ENCODE measurements at places on chromosomes 2 and 18.
A peak's percentile ranks its signal among the peaks of the same experiment; 100 is the strongest.

DNA sequence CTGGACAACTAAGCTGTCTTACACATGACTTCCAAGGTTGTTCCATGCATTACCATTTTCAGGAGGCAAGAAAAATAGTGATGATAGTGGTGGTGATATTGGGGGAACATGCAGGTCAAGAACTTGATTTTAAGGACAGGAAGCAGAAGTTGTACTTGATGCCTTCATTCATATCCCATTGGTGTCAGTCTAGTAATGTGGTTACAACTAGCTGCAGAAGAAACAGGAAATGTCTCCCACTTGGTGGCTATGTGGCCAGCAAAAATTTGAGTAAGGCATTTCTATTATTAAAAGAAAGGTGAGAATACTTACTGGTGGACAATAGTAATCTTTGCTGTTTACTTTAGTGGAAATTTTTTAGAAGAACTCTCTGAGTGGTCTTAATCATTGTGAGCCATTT lies 103.4 kb downstream of the ALMS1 start:
- no peak for DNase-seq

DNA sequence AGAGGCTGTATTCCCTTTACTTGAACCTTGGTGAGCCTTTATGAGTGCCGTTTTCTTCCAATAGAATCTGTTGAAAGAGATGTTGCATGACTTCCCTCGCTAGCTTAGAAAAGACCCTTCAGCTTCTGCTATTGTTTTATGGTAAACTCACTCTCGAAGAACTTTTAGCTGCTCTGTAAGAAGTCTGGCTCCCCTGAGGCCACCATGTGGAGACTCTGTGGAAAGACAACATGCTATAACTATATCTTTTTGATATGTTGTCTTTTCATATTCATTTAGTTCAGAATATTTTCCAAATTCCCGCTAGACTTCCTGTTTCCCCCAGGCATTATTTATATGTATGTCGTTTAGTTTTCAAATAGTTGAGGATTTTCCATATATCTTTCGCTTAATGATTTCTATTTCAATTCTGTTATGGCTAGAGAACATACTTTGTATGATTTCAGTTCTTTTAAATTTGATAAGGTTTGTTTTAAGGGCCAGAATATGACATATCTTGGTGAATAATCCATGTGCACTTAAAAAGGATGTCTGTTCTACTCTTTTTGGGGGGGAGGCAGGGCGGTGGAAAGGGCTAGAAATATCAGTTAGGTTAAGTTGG lies 64.1 kb downstream of the PTPN4 start:
- DNase-seq: peak; percentile 47

- DNase-seq: peak; percentile 25
Measured at GRCh38 chr2:96146153-96146880, 1.1 kb upstream of the DUSP2 start.

DNA sequence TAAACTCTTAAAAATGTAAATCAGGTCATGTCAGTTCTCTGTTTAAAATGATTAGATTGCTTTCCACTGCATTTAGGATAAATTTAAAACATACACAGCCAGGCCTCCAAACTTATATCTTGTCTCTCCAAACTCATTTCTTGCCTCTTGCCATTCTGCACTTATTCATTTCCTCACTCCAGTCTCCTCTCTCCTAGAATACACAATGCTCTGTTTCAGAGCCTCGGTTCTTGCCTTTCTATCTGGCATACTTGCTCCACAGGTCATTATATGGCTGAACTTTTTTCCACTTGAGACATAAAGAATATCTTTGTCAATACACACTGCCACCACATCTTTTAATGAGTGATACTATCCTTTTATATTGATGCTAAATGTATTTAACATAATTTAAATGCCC lies 10.5 kb upstream of the UGP2 start:
- DNase-seq: no peak

DNA sequence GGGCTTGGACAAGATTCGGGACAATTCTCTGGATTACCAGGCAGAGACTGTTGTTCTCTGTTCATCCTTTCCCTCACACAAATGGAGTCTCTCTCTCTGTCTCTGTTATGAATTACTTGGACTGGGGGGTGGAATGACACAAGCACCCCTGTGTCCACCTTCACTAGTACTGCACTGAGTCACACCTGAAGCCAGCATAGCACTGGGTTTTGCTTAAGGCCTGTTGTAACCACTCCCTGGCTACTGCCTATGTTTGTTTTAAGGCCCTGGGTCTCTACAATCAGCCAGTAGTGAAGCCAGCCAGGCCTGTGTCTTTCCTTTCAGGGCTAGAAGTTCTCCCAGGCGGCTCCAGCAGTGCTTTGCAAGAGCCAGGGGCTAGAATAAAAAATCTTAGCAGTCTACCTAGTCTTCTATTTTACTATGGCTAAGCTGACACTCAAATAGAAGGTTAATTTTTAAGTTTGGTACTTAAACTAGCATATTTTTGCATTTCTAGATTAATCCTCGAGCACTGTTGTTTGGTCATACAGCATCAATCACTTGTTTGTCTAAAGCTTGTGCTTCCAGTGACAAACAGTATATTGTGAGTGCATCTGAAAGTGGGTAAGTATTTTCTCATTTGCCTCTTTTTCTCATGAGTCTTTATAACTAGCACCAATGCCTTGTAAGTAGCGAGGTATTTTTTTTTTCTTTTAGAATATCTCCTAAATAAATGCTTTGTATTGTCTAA lies 27.8 kb downstream of the WDR7 start:
- no peak for DNase-seq

DNA sequence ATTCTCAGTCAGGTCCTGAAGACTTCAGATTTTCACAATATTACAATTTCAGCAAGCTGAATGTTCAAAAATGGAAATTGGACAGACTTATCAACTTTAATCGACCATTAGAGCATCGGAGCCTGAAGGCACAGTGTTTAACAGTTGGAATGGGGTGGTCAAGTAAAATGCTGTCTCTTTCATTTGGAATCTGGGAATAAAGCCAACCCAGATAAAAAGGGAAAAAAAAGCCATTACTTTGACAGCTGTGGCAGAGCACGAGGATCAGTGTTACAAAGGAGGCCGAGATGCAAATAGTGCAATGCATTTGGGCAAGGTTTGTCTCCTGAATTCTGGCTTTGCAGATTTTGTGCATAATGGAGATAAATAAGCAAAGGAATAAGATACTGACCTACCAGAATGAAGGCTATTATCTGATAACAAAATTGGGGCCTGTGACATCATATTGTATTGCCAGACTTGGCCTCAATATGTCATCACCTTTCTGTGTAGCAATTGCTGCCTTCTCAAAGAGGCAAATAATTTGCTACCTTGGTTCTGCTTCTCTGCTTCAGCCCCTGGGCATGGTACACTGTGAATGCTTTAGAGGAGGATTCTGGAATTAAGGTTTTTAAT lies 277.5 kb upstream of the KLHL29 start:
- peak; percentile 12 for DNase-seq

DNA sequence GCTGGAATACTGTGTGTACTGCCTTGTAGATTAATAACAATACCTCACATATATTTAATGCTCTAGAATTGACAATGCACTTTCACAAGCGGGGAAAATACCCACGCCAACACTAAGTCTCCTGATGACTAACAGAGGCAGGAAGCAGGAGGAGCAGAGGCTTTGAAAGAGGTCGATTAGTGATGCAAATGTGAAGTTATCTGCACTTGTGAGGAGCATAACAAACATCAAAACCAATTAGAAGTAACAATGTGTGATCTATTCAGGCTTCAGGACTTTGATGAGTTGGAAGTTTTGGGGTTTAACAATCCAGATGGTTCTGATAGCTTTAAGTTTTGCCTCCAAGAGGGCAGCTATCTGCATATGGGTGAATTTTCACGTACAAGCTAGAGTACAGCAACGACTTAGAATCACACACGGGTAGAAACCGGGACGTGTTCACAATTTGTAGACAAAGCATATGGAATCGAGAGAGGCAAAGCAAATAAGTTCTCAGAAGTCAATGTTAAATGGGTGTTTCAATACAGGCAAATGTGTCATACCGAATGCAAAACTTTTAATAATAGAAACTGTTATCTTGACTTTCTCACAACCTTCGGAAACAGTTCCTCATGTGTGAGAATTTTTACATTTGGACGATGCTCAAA lies 114.5 kb downstream of the METTL8 start:
- DNase-seq: peak; percentile 74

DNA sequence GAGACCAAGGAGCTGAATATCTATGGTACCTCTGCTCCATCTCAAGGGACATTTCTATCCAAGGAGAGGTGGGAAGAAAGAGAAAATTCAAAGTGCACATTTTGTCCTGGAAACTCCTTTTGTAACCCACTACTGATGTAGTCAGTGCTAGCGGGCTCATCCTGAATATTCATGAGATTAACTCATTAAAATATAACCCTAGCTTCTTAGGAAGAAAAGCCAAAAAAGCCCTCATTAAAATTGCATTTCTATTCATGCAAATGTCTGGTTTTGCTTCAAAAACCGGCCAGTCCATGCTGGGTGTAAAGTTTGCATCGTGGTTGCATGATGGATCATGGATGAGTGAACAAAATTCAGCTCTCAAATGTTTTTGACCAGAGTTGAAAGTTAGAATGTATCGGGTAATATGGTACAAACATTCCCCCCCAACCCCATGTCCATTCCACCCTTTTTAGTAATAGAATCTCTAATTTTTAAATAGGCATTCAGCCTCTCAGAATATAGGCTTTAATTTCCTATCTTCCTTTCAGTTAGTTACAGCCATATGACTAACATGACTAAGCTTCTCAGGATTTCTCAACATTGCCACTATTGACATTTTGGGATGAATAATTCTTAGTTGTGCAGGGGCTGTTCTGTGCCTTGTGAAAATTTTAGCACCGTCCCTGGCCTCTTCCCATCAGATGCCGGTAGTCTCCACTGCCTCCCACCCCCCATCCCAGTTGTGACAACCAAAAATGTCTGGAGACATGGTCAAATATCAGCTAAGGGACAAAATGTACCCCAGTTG lies 104.2 kb upstream of the RND3 start:
- no peak for DNase-seq
